ENCODE measurements at places on chromosomes 16 and 17. TPM values are rescaled to one million over a fixed set of nuclear protein-coding genes. Genes with fewer than 3 reads are reported as not detected.

The SLFN12L gene
- 4.2 TPM for total RNA-seq

- peak; percentile 50 for DNase-seq
Measured at GRCh38 chr16:50696575-50697420, 3.4 kb downstream of the NOD2 start.

DNA sequence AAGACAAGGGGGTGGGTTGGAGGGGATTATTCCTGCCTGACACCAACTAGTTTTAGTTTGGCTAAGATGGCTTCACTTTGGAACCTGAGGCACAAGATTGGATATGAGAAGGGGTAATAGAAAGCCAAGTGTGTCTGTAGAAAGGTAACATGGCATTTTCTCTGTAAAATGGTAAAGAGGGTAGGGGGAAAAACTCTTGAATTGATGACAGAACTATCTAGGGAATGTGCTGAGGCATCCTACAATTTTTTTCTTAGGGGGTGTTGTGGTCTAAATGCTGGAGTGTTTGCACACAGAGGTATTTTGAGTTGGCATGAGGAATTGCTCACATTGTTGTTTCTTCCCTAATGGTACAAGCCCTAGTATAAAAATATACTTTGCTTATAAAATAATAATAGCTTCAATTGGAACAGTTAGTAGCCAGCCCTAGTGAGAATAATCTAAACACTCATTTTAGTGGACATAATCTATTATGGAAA lies 25.8 kb downstream of the YPEL2 start:
- DNase-seq = no peak

The BCL7C gene
- total RNA-seq = 35.6 TPM

GRCh38 chr17:79078476-79079190 lies 4.0 kb downstream of the ENGASE start:
- no peak for DNase-seq

GRCh38 chr16:70768203-70768580 lies 32.8 kb downstream of the VAC14 start:
- DNase-seq = no peak

Measured in thoracic aorta (tissue), 2 donors.